ENCODE measurements at places on chromosomes 12 and 14.
A peak's percentile ranks its signal among the peaks of the same experiment; 100 is the strongest.

GRCh38 chr14:99525699-99526080 lies 44.5 kb downstream of the CCNK start:
- DNase-seq = no peak

- DNase-seq = no peak
Measured at GRCh38 chr12:52585946-52586345, 12.3 kb upstream of the KRT74 start.

DNA sequence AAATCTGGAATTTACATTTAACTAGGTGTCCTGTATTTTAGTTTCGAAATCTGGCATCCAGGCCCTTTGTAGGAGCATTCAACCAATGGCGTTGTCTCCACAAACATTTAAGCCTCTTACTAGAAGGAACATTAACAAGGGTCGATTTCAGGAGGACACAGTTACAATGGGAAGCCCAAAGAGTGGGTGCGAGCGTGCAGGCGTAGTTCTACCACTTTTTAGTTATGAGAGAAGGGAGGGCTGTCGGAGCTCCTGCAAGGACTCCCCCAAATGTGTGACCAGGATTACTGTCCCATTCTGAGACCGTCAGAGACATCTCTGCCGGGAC lies 365 bp upstream of the ABHD4 start:
- DNase-seq = no peak

- DNase-seq = no peak
Measured at GRCh38 chr14:40058901-40059897, 627.0 kb upstream of the FBXO33 start.

DNA sequence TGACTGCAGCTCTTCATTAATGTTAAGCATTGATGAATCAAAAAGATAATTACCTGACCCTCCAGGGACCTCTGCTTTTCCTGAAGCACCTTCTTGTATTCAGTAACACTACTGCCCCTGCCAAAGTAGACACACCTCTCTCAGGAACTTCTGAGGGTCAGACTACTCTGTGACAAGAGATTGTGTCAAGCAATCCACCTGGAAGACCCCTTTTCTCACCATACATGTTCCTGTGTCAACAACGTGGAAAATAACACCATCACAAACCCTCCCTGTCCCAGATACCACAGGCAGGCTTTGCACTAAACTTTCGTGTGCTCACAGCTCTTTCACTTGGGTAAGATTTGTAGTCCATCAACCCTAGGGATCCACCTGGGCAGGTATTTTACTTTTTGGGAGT lies 13.2 kb downstream of the KRT76 start:
- DNase-seq = no peak

- DNase-seq = no peak
Measured at GRCh38 chr14:69137843-69138535, 14.9 kb downstream of the DCAF5 start.

DNA sequence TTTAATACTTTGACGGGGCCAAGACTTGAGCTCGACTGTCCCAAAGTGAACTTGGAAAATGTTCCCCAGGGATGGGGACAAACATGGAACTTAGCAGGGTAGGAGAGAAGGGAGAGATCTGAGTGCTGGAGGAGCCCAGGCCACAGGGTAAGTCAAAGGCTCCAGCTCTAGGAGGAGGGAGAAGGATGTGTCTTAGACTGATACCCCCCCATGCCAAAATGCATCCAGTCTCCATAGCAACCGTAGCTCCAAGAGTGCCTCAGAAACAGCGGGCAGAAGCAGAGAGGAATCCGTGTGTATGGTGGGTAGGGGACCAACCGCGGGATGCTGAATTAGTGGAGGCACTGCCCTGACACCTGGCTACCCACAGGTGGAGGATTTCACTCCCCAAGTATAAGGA lies 845 bp upstream of the AGAP2 start:
- no peak for DNase-seq

DNA sequence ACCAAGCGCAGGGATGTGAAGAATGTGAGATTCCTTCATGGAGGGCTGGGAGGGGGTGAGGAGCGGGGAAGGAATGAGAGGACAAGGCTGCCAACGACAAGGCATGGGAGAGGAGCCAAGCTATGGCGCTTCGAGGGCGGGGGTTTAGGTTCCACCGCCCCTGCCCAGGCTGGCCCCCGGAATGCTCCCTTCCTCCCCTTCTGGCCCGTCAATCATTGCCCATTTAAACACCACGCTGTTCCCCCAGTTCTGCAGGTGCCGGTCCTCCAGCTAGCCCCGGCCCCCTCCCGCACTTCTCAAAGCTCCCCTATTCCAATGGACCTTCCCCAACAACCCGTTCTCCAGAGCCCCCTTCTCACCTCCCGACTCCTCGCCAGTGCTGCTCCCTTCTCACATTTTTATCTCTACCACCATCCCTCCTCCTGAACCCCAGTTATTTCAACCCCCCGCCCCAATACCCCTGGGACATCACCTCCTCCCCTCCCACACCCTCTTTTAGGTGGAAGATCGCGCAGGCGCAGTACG lies 428 bp downstream of the RNF41 start:
- DNase-seq = no peak

DNA sequence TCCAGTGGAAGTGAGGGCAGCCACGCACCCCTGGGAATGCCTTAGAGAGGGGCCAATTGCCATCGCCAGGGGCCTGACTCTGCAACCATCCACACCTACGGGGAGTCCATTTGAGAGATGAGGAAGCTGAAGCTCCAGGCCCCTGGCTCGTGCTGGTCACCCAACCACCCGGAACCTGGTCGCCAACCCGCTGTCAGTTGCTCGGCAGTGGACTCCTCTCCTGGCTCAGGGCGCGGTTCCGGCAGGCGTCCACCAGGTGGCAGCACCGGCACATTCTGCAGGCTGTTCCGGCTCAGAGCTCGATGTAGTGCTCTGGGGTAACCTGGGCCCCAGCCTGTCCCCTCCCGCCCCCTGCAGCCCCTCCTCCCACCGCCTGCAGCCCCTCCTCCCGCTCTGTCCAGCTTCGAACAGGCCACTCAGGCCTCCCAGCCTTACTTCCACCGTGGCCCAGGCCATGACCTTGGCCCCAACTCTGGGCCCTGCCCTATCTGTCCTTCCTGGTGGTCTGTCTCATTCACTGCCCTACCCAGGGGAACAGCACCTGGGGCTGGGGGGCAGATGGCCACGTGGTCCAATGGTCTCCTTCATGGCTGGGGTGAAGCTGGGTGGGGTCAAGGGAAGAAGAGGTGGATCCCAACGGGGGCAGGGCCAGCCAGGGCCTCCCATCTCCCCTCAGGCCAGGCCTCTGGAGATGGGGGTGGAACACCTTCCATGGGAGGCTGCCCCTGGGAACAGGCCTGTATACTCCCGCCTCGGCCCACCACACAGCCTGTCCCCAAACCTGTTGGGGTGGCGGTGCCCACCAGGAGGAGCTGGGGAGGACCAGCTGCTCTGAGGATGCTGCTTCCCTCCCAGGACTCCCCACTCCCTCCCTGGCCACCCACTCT lies 15.7 kb downstream of the SIVA1 start:
- peak; percentile 49 for DNase-seq

DNA sequence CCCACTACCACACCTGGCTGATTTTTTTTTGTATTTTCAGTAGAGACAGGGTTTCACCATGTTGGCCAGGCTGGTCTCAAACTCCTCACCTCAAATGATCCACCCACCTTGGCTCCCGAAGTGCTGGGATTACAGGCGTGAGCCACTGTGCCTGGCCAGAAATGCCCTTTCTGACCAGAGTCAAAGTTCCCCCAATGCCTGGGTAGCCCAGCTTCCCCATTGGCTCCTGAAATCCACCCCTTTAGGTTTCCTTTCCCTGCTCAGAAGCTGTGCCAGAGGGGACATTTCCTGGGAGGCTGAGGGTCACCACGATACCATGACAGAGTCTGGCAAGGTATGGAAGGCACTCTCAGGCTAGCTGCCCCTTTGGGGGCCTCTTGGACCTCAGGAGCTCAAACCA lies 3.5 kb downstream of the GSTZ1 start:
- no peak for DNase-seq

- DNase-seq = no peak
Measured at GRCh38 chr12:117334855-117335587, 26.4 kb downstream of the NOS1 start.

- DNase-seq = no peak
Measured at GRCh38 chr14:61582815-61583214, 112.5 kb upstream of the HIF1A start.

DNA sequence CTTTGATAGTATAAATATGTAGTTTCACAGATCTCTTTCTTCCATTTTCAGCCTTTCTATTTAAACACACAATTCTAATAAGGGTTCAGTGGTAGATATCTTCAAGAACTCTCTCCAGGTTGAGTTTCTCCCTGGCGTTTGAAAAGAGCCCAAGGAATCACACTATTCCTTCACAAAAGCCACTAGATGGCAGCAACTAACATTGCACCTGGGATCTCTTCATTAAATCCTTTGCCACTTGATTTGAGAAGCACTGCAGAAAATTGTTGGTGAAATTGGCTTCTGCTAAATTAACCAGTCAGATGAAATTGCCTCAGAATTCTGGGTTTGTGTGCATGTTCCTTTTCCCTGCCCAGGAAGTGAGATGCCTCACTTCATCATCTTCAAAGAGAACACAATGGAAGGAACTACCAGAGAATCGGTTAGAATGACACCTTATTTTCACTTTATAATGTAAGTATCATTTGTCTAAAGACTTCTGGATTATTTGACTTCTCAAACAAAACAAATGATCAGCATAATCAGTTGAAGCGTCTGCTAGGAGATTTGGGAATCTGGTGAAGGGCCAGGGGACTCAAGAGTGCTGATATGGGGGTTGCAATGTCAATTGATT lies 6.8 kb downstream of the CCDC198 start:
- DNase-seq = peak; percentile 73

- DNase-seq = no peak
Measured at GRCh38 chr12:109920261-109920780, 20.2 kb downstream of the TCHP start.

DNA sequence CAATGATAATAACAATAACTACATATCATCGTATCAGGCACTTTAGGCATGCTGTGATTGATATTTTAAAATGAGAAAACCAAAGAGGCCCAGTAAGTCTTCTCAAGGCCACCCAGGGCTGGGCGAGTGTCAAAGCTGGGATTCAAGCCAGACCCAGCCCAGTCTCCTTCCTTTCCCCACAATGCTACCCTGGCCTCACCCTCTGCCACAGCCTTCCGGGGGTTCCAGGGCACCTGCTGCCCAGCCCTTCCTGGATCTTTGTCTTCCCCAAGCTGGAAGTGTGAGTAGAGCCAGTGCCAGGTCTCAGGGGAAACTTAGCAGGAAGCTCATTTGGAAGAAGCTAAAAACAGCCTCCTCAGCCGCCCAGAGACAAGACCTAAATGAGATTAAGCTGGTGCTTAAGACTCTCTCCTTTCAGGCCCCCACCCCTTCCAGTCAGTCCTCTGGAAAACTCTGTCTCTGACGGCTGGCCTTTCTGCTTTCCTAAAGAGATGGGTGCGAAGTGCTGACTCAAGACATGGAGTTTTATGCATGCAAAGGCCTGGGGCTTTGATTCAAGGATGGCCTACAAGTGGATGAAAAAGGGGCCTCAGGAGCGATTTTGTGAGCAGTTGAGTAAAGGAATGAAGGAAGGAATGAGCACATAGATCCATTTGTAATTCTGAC lies 184.2 kb downstream of the KCNA5 start:
- no peak for DNase-seq

DNA sequence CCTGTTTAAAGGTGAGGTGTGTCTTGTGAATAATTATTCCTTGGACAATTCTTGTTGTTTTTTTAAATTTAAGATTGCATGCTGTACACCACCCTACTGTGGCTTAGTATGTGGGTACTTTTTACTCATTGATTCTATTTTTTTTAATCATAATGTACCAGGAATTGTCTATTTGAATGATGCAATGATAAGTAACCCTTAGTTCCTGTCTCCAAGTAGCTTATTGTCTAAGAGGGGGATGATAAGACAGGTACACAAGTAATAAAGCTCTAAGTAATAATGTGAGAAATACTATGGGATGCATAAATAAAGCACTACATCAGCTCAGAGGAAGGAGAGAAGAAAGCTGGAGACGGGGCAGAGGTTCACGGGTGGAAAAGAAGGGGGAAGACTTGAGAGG lies 90.9 kb downstream of the MYRFL start:
- no peak for DNase-seq

GRCh38 chr14:81784084-81784483 lies 250.4 kb upstream of the SEL1L start:
- no peak for DNase-seq

DNA sequence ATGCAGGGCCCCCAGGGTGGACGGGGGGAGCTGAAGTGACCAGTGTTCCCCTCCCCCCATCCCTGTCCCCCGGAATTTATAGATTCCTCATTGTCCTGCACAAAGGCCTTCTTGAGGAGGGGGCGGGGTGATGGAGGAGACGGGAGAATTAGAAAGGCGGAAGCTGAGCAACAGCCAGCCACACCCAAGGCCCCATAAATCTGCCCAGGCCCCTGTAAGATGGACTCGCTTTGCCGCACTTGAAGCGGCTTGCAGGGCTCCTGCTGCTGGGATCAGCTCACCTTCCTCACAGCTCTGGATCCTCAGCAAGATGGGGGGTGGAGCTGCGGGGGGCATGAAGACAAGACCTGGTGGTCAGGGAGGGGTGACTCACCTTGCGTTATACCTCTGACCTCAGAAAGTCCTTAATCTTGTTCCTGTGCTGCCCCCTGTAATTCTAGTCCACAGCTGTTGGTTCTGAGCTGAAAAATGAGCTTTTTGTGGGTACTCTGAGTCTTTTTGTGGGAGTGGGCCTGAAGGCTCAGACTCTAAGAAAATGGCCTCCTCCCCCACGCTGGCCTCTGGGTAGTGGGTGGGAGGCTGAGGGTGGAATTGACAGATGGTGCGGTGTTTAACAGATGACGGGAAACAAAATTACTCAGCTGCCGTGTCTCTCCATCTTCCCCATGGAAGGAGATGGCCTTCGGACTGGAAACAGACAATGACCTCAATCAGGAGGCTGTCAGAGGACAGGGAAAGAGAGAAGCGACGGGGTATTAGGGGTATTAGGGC lies 15.8 kb upstream of the ANKRD33 start:
- no peak for DNase-seq

DNA sequence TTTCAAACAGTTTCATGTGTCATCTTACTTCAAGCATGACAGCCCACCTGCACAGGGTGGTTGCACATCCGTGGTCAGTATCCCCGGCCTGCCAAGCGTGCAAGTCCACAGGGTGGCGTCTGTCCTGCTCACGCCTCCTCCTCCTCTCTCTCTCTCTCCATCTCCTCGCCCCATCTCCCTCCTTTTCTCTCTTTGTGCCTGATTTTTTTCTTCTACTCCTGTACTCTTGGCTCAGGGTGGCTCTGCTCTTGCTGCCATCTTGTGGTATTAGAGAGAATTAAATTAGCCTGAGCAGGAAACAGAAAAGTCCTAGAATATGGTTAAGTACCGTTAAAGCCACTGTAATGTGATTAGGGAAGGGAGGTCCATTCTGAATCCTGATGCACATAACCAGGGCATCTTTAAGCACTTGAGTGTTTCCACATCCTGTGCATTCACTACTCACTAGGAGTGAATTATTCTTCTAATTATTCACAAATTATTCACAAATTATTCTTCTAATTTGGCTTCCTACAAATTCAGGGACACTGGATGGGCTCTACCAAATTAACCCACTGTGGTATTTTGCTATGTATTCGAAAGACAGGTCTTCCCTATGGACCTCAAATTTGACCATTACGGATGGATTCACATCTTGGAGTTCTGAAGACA lies 25.5 kb upstream of the DTX1 start:
- DNase-seq = no peak

GRCh38 chr14:90296641-90297040 lies 35.1 kb downstream of the NRDE2 start:
- DNase-seq = no peak

Data from NCI-H1436 (cell line).